ENCODE measurements at places on chromosomes 6 and 20.

GRCh38 chr6:73109659-73110058, 115.6 kb downstream of the KHDC1L start:
- DNase-seq: no peak

GRCh38 chr6:96184798-96185197, 169.0 kb downstream of the FUT9 start:
- DNase-seq: no peak

DNA sequence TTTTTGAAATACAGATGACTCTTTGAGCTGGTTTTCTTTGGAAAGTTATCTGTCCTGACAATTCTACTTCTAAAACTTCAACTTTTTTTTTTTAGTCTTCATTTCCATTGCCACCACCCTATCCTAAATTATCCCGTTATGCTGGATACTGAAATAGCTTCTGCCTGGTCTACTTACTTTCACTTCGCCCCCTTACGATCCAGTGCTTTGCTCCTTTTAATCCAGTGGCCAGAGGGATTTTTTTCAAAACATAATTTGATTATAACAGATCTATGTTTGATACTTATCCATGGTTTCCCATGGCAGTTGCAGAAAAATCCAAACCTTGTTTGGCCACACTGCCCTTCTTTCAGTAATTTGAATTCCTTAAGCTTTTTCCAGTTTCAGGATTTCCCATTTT, 27.4 kb downstream of the ASXL1 start:
- no peak for DNase-seq

GRCh38 chr20:15582146-15582760, 991.0 kb downstream of the KIF16B start:
- no peak for DNase-seq

GRCh38 chr20:7924692-7925091, 15.6 kb downstream of the HAO1 start:
- DNase-seq: no peak

DNA sequence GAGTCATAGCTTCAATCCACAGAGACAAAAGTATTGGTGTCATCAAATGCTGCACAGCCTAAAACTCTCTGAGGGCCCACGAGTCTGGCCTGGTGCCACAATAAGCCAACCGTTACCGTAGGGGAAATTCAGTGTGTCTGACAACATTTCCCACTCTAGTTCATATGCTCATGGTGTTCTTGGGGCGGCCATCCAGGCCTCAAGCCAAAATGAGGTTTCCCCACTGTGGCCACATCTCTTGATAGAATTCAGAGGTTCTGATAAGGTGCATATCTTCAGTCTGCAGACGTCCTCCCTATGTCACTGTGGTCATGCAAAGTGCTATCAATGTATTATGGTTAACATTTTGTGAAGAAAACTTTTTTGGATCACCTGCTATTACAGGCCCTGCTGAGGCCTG, 627.7 kb downstream of the QKI start:
- DNase-seq: no peak

DNA sequence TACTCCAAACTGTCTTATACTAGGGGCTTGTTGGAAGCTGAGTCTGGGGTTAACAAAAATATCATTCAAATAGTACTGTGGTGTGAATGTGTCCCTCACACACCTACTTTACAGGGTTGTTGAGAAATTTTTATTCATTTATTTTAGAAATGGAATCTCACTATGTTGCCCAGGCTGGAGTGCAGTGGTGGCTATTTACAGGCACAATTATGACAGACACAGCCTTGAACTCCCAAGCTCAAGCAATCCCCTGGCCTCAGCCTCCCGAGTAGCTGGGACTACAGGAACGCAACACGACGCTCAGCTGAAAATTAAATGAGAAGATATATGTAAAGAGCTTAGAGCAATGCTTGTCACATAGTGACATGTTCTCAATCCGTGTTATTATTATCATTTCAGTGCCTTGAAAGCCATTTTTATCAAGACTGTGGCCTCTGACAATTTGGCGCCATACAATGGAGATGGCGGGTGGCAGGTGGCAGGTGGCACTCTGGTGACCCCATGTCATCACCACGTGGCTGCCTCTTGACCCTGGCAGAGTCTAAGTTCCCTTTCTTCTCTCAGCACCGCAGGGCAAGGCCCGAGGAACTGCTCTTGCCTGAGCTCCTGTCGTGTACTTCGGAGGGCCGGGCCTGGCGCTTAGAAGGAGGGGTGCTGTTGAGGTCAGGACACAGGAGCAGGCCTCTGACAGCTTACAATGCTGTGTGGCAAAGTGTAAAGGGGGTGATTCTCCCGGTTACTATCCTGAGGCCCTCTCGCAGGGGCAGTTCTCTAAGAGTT, 64.5 kb downstream of the STX11 start:
- no peak for DNase-seq

GRCh38 chr6:15129887-15130286, 116.0 kb upstream of the JARID2 start:
- DNase-seq: no peak

GRCh38 chr6:156949376-156949775, 172.2 kb downstream of the ARID1B start:
- no peak for DNase-seq

DNA sequence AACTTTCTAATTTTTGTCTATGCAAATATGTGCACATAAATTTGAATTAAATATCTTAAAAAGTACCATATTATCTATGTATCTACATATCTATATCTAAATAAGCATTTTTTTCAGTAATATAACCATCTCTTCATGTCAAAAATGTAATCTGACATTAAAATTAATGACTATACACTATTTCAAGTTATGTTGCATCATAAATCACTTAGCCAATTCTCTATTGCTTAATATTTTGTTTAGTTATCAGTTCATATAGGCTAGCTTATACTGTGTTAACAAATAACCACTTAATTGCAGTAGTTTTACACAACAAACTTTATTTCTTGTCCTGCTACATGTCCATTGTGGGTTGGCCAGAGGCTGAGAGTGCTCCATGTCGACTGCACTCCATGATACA, 360.8 kb downstream of the EPM2A start:
- no peak for DNase-seq

GRCh38 chr6:50905297-50905696, 86.6 kb downstream of the TFAP2B start:
- no peak for DNase-seq

GRCh38 chr20:43536817-43537440, 21.9 kb upstream of the SGK2 start:
- DNase-seq: no peak

GRCh38 chr6:122717350-122717749, 62.2 kb upstream of the FABP7 start:
- DNase-seq: no peak

DNA sequence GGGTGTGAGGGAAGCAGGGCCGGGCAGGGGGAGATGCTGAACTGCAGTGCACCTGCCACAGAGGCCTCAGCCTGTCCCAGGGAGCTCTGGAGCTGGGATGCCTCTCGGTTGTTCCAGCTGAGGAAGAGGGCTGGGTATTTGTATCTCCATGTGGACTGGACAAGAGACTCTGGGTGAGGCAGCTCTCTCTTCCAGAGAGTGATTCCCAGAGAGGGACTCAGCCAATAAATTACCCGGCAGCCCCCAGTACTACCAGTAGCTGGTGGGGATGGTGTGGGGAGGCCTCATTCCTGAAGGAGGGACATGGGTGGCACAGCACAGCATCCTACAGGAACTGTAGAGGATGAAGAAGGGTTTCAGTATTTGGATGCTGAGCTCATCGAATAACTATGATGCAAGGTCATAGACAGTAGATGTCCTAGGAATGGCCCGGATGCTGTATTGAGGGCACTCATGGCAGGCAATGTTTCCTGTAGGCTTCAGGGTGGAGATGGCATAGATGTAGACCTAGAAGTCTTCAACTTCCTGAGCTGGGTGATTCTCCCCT, 1.4 kb downstream of the FGD2 start:
- no peak for DNase-seq

DNA sequence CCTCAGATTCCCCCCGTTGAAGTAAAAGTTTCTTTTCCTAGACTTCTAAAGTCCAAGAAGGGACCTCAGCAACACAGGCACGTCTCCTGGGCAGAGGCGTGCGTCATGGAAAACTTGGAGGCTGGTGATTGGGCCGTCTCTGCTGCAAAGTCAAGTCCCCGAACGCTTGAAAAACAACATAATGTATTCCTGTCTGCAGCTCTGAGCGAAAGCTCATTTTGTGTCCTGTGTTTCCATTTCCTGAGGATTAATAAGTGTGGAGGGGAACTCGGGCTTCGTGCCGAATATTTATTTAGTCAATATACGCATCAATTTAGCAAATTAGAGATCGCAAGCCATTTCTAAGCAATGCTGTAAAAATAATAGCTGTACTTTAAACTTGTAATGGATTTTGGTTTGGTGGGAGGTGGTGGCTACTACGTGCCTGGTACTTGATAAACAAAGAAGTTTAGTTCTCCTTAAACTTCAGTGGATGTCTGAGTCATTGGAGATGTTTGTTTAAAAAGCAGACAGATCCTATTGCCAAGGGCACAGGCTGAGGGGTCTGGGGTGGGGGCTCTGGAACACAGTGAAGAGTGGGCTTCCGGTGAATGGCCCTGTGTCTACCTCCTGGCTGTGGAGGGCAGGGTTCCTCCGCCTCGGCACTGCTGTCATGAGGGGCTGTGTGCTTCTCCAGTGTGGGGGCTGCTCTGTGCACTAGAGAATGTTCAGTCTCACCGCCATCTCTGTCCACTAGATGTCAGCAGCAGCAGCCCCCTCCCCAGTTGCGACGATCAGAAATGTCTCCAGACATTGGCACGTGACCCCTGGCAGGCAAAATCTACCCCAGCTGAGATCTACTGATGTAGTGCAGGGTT, 21.8 kb downstream of the PCK1 start:
- no peak for DNase-seq

All from progenitor cell of endocrine pancreas (in vitro differentiated cells).